ENCODE measurements at places on chromosomes 13 and 19. TPM values are rescaled to one million over a fixed set of nuclear protein-coding genes. Genes with fewer than 3 reads are reported as not detected.
A peak's percentile ranks its signal among the peaks of the same experiment; 100 is the strongest.

The PIAS4 gene
- polyA plus RNA-seq, result 17.5 TPM

The TLE6 gene
- polyA plus RNA-seq, result 0.40 TPM

DNA sequence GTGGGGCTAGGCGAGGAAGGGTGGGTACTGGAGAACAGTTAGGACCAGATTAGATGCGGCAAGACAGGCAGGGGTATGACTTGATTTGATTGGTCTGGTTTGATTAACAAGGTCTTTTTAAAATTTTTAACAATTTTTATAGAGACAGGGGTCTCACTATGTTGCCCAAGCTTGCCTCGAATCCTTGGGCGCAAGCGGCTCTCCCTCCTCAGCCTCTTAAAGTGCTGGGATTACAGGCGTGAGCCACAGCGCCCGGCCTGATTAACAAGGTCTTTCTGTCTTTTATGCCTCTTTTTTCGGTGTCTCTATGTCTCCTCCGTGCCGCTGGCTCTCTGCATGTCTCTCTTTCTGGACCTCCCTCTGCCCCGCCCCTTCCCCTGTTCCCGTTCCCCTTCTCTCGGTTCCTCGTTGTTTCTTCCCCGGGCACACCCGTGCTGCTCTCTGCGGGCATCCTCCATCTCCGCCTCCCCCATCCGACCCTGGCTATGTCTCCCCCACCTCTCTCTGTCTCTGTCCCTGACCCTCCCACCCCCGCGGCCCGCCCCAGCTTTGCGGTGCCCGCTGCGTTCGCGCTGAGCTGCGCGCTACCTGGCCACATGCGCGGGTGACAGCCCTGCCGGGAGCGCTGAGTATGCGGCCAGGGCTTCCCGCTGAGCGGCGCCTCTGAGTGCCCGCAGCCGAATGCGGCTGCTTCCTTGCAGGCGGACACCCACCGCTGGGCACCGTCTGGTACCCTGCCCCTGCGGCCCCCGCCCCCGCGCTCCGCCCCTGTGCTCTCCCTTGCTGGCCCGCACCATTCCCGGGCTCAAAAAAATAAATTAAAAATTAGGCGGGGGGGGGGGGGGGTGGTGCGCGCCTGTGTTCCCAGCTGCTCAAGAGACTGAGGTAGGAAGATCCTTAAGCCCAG is 8.1 kb upstream of the SDHAF1 start:
- no peak for DNase-seq

DNA sequence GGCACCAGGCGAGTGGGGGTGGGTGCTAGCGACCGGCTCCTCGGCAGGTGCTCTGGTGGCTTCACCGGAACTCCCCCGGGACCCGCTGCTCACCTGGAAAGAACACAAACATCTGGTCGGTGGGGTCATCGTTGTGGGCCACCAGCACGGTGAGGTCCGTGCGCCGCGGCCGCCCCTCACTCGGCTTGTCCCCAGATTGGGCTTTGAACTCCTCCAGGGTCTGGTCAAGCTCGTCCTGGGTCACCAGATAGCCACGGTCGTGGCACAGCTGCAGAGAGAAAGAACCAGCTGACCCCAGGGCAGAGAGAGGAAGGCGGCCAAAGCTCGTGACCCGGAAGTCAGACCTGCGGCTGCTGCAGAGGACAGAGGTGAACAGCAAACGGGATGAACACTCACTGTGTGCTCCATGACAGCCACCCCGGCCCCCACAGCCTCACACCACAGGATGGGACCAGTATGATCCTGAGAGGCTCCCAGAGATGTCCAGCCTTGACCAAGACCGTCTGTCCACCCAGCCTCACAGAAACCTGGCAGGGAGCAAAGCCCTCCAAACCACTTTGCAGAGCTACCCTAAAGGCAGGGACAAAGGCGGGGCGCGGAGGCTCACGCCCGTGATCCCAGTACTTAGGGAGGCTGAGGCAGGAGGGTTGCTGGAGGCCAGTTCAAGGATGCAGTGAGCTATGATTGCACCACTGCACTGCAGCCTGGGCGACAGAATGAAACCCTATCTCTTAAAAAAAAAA is 1.2 kb downstream of the POLR2E start:
- no peak for DNase-seq

DNA sequence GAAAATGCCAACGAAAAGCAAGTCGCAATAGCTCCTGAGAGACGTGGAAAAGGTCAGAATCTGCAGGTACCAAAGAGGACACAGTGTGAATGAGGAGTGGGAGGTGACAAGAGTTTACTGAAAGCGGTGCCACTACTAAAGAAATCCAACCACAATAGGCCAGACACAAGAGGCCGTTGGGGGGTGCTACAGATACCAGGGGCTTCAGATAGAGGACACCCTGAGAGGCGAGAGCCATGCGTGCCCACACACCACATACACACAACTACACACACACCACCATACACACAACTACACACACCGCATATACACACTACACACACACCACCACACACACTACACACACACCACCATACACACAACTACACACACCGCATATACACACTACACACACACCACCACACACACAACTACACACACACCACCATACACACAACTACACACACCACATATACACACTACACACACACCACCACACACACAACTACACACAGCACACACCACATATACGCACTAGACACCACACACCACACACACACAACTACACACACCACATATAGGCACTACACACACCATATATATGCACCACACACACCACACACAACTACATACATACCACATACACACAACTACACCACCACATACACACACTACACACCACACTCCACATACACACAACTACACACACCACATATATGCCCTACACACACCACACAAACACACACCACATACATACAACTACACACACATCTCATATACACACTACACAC is 28.5 kb downstream of the CRYL1 start:
- DNase-seq, result no peak

DNA sequence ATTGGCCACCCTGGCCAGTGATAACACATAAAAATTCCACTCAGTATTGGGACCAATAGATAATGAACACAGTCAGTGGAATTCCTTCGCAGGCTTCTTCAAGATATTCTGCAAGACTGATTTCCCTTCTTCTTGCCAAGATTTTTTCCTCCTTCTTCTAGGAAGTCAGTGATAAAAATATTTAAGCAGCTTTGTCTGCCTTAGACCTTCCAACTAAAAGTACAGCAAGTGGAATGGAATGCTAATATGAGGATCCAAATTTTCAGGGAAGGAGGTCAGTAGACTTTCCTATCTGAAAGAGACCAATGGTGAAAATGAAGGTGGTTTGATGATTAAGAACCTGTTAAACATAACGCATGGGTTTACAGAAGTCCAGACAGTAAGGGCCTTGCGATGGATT is 9.6 kb downstream of the STARD13 start:
- peak; percentile 65 for DNase-seq

DNA sequence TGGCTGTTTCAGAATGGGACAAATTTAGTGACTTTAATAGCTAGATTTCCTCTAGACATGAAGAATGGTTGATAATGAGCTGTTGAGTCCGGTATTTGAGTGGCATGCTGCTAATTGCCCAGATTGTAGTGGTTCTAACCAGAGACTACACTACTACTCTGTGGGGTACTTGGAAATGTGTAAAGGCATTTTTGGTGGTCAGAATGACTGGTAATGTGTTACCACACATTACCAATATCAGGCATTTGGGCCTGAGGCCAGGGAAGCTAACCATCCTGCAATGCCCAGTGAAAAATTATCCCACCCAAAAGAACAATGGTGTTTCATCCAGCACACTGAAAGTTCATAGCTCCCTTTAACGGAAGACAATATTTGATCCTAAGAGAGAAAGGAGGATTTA is 17.5 kb upstream of the N4BP2L1 start:
- no peak for DNase-seq
